ENCODE measurements at places on chromosomes 11 and 22. TPM values are rescaled to one million over a fixed set of nuclear protein-coding genes. Genes with fewer than 3 reads are reported as not detected.

The EXPH5 gene
- 26.4 TPM for total RNA-seq

DNA sequence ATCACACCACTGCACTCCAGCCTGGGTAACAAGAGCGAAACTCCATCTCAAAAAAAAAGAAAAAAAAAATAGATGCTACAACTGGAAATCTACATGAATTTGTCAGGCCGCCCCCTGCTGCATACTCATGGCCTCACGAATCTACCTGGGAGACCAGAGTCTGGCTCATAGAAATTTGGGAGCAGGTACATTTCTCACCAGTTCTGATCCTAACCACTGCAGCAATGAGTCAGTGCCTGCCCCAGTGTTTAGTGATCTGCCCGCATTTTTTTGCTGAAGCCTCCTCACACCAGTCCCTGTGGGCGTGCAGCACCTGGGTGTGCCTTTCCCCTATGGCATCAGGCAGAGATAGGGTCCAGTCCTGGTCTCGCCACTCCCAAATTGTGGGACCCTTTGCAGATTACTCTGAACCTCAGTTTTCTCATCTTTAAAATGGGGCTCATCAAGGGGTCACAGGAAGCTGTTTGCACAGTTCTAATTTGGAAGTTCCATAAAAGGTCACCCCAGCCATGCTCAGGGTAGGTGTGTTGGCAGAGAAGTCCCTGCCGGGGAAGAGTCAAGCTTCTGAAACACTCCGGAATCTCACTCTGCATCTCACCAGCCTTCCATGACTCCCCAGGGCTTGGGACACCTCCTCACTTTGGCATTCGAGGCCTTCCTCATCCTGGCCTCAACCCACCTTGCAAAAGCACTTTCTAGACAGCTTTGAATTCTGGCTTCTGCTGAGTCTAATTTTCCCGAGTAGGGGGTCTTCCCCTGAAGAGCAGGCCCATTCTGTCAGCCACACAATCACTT lies 39.3 kb upstream of the LINC01488 start:
- DNase-seq: no peak

DNA sequence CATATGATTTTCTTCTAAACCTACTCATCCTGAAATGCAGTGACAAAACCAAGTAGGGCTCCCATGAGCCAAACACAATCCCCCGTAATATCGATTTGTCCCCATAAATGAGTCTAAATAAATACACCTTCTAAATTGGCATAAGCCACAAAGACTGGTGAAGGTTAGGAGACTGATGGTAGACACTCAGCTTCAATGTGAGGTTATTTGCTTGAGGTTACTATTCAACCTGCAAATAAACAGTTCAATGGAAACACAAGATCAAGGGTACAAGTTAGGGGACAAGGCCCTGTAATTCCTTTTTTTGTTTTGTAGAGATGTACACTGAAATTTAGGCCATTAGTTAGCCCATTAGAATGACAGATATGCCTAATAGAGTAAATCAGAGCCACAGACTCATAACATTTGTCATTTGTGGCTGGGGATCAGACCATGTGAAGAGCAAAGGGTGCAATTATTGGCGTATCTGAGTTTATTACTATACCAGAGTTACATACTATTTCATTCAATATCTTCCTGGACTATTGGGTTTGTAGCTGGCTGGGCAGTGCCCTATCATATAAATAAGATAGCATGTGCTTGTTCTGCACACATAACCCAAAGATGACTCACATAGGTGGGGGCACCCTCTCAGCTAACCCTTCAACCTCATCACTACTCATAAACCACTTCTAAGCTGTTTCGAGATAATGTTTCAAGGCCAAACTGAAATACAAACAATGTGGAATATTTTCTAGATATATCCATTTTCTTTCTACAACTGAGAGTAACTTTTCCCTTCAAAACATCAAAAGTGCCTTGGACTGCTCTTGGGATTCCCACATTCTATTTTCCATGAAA lies 695.3 kb downstream of the KCNA4 start:
- no peak for DNase-seq

DNA sequence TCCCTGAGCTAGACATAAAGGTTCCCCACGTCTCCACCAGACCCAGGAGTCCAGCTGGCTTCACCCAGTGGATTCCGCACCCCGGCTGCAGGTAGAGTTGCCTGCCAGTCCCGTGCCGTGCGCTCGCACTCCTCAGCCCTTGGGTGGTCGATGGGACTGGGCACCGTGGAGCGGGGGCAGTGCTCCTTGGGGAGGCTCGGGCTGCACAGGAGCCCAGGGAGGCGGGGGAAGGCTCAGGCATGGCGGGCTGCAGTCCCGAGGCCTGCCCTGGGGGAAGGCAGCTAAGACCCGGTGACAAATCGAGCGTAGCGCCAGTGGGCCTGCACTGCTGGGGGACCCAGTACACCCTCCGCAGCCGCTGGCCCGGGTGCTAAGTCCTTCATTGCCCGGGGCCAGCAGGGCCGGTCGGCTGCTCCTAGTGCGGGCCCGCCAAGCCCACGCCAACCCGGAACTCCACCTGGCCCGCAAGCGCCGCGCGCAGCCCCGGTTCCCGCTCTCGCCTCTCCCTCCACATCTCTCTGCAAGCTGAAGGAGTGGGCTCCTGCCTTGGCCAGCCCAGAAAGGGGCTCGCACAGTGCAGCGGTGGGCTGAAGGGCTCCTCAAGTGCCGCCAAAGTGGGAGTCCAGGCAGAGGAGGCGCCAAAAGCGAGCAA lies 9.5 kb upstream of the TREH start:
- no peak for DNase-seq
